Right lung (tissue), 10 donors: ENCODE measurements at places on chromosomes 2 and 18. TPM values are rescaled to one million over a fixed set of nuclear protein-coding genes. Genes with fewer than 3 reads are reported as not detected.

TOGARAM2 gene
- 5.4 TPM for polyA plus RNA-seq

MARCHF4 gene
- polyA plus RNA-seq, result 0.36 TPM

NT5C1B gene
- 0.73 TPM for polyA plus RNA-seq

LYG1 gene
- polyA plus RNA-seq, result 3.1 TPM

CDH7 gene
- 1.8 TPM for polyA plus RNA-seq

SLC25A52 gene
- polyA plus RNA-seq, result 0.30 TPM

CHN1 gene
- polyA plus RNA-seq, result 112 TPM

C2orf66 gene
- 0.18 TPM for polyA plus RNA-seq

SLC4A5 gene
- polyA plus RNA-seq, result 5.2 TPM

PCARE gene
- 0.05 TPM for polyA plus RNA-seq

TRABD2A gene
- 23.9 TPM for polyA plus RNA-seq

FBXO36 gene
- 5.9 TPM for polyA plus RNA-seq

TGIF1 gene
- 86.9 TPM for polyA plus RNA-seq

CABLES1 gene
- polyA plus RNA-seq, result 44.9 TPM

SLC16A14 gene
- 11.3 TPM for polyA plus RNA-seq

CCDC142 gene
- polyA plus RNA-seq, result 15.8 TPM

NOP58 gene
- 91.6 TPM for polyA plus RNA-seq

FAP gene
- 17.1 TPM for polyA plus RNA-seq

TBR1 gene
- 0.06 TPM for polyA plus RNA-seq

ADAM23 gene
- polyA plus RNA-seq, result 4.5 TPM

KCNE4 gene
- polyA plus RNA-seq, result 3.7 TPM

LBX2 gene
- 0.94 TPM for polyA plus RNA-seq

G6PC2 gene
- 0.19 TPM for polyA plus RNA-seq

KCNG2 gene
- 0.27 TPM for polyA plus RNA-seq

PDE1A gene
- polyA plus RNA-seq, result 14.1 TPM

SPATA3 gene
- not detected for polyA plus RNA-seq

BIRC6 gene
- 68.1 TPM for polyA plus RNA-seq

SLC39A10 gene
- 47.4 TPM for polyA plus RNA-seq

EVA1A gene
- 30.1 TPM for polyA plus RNA-seq

TNFRSF11A gene
- 4.4 TPM for polyA plus RNA-seq
